ENCODE measurements at places on chromosomes 4 and X.

DNA sequence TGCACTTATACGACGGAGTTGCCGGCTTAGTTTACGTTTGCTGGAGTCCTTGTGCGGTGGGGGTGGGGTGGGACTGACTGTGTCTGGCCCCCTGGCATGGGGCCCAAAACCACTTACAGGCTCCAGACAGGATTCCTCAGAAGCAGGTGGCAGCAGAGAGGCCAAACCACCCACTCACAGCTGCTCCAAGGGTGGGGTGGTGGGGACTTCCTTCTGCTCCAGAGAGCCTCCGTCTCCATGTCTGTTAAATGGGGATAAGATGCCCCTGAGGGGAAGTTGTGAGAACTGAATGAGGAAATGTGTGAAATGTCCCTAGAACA lies 36.7 kb downstream of the PSAPL1 start:
- DNase-seq: no peak

DNA sequence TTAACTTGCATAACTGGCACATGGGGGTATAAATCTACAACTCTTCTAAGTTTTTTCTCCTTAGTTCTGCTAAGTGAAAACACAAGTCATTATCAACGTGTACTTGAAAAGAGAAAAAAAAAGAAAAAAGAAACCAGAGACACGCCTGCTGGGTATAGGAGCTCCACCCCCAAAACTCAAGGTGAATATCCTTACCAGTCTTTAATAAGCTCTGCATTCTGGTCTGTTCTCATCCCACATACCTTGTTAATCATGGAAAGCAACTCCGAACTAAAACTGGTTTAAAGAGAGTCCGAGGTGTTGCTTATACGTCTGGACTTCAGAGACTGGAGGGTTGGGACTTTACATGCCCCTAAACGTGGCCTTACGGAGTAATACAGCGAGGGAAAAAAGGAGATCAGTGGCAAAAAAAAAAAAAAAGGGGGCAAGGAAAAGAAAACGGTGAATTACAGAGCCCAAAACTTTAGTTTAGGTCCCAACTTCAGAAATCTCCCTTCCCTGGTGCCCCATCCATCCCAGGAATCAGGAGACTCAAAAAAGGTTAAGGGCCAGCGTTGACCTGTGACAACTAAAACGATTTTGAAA lies 1.0 kb downstream of the PGRMC2 start:
- no peak for DNase-seq

DNA sequence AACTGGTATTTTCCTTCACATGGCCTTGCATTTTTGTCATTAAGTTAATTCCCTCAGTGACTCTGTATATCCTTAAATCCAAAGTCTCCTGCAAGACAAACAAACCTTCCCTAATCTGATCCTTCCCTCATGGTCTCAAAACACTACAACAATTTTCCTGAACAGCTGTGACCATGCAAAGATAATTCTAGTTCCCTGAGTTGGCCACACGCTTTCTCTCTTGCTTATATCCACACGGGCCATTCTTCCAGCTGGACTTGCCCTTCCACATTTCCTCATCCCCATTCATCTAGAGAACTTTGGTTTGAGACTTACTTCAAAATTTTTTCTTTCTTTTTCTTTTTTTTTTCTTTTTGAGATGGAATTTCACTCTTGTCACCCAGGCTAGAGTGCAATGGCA lies 1590.7 kb downstream of the STIM2 start:
- DNase-seq: no peak

GRCh38 chr4:189826657-189827056 lies 114.0 kb upstream of the FRG1 start:
- DNase-seq: no peak

DNA sequence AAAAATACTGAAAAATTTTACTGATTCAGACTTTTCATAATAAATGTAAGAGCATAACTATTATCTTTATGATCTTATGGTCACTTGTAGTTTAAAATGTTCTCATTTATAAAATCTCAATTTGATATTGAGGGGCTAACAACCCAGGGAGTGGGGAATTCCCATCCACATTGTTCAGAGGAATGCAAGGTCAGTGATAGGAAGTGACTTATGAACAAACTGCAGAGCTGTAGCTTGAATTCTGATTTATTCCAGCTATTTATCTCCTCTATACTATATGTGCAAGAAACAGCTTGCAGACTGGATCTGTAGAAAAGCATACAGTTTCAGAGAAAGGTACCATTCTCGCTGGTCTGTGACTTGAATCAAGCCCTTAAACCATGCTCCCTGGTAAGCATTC lies 61.6 kb downstream of the SEC24D start:
- no peak for DNase-seq

DNA sequence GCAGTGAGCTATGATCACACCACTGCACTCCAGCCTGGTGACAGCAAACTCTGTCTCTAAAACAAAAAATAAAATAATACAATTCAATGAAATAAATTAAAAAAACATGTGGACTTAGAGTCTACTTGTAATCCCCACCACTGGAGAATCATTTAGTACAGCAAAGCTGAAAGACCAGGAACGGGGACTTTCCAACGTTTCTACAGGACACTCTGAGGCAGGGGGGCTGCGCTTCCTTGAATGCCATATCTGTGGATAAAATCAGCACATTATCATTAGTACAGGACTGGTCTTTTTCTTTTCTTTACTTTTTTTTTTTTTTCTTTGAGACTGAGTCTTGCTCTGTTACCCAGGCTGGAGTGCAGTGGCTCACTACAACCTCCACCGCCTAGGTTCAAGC lies 124.8 kb downstream of the MXRA5 start:
- DNase-seq: no peak

GRCh38 chr4:108543359-108543968 lies 76.9 kb upstream of the RPL34 start:
- no peak for DNase-seq

DNA sequence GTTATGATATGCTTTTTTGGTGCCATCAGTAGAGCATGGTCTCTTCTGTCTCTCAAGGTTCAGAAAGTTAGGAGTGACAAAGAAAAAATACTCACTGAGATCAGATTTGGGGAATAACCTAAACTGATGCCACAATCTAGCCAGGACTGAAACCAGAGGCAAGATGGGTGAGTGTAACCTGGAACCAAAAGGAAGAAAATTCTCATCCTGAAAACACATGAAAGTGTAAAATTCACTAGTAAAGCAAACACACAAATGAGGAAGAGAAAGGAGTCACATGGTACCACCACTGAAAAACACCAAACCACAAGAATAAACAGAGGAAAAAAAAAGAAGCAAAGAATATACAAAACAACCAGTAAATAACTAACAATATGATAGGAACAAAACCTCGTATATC lies 96.4 kb downstream of the ANXA10 start:
- no peak for DNase-seq

DNA sequence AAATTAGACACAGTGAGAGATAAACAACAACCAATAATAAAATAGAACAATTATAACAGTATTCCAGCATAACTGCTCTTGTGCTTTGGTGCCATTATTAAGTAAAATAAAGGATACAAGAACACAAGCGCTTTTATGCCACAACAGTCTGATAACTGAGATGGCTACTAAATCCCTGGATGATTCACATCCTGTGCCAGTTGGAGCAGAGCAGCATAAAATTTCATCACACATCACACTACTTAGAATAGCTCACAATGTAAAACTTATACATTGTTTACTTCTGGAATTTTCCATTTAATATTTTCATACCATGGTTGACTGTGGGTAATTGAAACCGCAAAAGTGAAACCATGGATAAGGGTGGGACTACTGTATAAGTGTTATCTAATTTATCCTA lies 399.9 kb upstream of the CNKSR2 start:
- DNase-seq: no peak

- no peak for DNase-seq
Measured at GRCh38 chrX:115650449-115650848, 89.5 kb downstream of the PLS3 start.

DNA sequence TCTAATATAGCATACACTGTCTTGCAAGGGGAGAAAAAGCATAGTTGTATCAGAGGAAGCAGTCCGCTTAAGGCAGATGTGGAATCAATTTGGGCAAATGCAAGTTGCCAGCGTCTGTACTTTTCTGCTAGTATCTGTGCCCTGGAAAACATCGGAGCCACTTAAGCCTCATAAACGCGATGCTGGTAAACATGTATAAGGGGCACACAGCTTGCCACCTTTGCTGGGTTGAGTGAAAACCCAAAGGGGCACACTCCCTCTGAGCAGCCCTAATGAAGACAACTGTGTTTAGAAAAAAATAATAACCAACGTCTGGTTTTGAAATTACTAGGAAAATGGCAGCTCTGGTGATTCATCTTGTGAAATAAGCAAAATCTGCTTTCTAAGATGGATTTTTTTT lies 24.3 kb downstream of the SMIM20 start:
- no peak for DNase-seq

- DNase-seq: no peak
Measured at GRCh38 chr4:150577796-150578195, 4.2 kb upstream of the MAB21L2 start.

- no peak for DNase-seq
Measured at GRCh38 chr4:136934601-136935000, 597.7 kb downstream of the PCDH18 start.

- DNase-seq: no peak
Measured at GRCh38 chrX:137234651-137235402, 201.0 kb upstream of the GPR101 start.

GRCh38 chr4:99462875-99463464 lies 27.8 kb upstream of the ADH7 start:
- peak; percentile 2 for DNase-seq

DNA sequence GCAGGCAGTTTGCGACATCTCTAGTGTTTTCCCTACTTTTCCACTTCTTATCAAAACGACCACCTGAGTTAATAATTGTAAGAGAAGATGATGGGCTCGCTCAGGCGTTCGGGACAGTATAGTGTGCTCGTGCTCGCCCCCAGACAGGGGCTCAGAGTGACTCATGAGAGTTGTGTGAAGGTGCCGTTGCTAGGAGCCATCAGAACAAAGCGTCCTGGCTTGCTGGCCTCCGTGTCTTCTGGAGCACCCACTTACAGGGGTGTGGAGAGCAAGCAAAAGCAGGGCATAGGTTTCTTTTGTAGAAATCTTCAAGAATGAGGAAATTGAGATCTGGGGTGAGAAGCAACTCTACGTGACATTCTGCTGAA lies 73.0 kb upstream of the ADGRG2 start:
- no peak for DNase-seq

DNA sequence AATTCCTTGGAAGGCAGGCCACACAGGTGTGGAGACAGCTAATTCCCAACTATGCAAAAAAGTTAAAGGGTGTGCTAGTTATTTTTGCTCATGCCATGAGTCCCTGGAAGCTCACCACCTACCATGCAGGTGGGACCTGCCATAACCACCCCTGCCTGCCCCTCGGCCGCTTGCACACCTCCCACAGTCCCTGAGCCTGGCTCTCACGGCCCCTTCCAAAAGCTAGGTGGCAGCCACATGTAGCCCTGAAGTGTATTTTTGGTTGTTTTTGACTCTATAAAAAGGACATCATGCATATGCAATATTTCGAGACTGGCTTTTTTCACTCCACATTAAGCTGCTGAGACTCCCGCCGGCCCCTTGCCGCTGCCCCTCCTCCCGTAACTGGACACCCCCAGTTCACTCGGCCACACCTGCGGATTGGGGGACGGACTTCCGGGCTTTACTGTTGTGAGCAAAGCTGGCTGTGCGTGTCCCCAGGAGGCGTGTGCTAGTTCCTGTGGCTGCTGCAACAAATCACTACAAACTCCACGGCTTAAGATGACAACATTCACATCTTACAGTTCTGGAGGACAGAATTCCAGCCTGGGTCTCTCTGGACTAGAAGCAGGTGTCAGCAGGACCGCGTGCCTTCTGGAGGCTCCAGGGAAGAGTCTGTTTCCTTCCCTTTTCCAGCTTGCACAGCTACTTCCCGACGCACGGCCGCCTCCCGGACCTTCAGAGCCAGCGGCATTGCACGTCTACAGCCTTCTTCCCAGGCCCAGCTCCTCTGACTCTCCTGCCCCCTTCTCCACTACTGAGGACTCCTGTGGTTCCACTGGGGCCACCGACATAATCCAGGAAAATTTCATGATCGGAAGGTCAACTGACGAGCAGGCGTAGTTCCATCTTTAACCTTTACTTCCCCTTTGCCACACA lies 24.8 kb downstream of the ZFYVE28 start:
- DNase-seq: no peak

DNA sequence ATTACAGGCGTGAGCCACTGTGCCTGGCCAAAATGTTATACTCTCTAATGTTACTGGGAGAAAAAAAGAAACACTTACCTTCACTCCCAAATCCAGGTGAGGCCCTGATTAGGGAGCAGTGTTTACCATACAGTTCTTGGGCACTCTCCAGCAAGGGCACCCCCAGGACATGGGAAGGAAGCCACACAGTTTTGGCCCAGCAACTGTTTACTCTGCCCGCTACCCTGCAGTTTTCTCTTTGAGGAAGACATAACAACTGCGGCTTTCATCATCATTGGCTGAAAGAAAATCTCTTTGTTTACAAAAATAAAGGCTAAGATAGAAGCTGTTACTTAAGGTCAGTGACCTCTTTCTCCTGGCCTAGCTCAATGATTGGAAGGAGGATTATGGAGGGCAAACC lies 145.5 kb upstream of the DUSP21 start:
- no peak for DNase-seq

- DNase-seq: no peak
Measured at GRCh38 chrX:150547375-150548115, 20.9 kb upstream of the MTM1 start.

DNA sequence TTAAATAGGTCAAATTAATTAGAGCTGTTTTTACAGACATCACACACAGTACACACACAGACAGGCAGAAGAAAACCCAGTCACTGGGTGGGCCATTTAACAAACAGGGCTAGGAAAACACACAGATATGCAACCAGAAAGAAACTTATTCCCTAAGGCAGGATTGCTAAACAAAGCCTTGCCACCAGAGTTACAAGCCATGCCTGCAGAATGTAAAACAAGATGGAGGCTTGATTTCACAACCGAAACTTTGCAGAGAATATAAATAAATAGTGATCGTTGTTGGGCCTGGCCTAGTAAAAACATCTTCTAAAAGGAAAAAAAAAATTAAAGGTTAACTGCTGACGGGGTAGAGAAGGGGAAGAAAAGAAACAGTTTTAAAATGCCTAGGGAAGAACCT lies 212.3 kb downstream of the NAP1L3 start:
- DNase-seq: no peak

GRCh38 chr4:25033526-25033925 lies 2.8 kb upstream of the LGI2 start:
- no peak for DNase-seq

DNA sequence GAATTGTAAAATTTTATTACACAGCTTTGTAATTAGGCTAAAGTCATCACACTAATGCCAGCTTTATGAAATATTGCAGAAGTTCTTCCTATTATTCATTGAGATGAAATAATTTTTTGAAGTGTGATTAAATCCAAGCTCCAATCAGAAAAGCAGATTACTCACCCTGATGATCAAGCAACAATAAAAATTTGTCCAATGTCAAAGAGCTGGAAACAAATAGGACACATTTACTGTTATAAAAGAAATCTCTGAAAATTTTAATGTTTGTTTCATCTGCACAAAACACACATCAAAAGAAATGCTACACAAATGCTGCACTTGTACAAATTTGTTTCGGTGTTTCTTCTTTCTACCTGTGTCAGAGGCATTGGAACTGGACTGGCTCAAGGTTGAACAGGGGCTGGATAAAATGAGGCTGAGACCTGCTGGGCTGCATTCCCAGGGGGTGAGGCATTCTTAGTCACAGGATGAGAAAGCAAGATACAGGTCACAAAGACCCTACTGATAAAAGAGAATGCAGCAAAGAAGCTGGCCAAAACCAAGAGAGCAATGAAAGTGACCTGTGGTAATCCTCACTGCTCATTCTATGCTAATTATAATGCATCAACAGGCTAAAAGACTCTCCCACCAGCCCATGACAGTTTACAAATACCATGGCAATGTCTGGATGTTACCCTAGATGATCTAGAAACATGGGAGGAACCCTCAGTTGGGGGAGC lies 78.3 kb downstream of the GASK1B start:
- no peak for DNase-seq

GRCh38 chr4:100778431-100778830 lies 260.6 kb upstream of the EMCN start:
- DNase-seq: no peak
